ENCODE measurements at places on chromosomes 3 and 15.

DNA sequence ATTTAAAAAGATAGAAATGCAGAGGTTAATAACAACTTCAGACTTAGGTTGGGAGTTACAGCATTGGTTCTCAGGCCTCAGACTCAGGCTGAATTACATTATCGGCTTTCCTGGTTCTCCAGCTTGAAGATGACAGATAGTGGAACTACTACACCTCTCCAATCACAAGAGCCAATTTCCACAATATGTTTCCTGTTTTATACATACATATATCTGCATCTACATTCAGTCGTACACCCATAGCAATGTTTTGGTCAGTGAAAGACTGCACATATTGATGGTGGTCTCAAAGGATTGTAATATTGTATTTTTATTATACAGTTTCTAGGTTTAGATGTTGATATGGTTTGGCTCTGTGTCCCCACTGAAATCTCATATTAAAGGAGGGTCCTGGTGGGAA is 35.4 kb downstream of the AADACL2 start:
- no peak for DNase-seq

- DNase-seq = no peak
These were observed 5.5 kb downstream of the HHLA2 start for GRCh38 chr3:108301695-108302404.

- no peak for DNase-seq
These were observed 192.9 kb downstream of the ADAMTSL3 start for GRCh38 chr15:83846847-83847246.

DNA sequence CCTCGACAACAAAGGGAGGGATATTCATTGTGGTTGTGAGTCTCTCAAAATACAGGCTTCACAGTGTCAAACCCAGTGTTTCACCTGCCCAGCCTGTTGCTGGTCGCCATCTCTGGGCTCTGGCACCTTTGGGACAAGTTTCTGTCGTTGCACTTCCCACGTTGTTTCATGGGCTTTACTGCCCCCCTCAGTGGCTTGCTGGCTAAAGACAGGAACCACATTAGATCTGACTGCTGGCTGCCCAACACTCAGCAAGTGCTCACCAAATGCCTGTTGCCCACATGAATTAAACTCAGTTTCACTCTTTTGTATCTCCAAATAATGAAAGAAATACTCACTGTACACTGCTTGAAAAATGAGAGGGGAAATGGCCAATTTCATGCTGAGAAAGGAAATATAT is 27.6 kb downstream of the FOXL2 start:
- DNase-seq = no peak

- DNase-seq = peak; percentile 73
These were observed at the start of gene MEIS2 for GRCh38 chr15:37100109-37100965. Gene MEIS2, minus strand, starts transcription at chr15:37100549. Its CDS starts 1,083 bp downstream, at chr15:37099466.

GRCh38 chr3:71987828-71988227 is 202.9 kb upstream of the PROK2 start:
- no peak for DNase-seq

DNA sequence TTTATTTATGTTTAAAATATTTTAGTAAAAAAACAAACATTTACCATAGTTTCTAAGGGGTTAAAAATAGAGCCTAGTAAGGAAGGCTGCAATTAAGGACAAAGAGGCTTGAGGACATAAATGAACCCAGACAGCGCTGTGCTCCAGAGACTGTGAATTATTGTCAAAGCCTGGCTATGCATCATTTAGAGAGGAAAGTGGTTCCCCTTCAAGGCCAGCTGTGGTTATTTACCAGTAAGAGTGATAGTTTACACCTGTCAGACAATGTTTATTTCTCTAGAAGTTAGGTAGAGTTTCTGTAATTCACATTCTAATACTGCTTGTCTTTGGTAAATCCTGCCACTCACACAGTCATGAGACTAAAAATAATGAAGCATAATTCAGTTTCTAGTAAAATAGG is 32.4 kb upstream of the PIK3R4 start:
- DNase-seq = no peak

DNA sequence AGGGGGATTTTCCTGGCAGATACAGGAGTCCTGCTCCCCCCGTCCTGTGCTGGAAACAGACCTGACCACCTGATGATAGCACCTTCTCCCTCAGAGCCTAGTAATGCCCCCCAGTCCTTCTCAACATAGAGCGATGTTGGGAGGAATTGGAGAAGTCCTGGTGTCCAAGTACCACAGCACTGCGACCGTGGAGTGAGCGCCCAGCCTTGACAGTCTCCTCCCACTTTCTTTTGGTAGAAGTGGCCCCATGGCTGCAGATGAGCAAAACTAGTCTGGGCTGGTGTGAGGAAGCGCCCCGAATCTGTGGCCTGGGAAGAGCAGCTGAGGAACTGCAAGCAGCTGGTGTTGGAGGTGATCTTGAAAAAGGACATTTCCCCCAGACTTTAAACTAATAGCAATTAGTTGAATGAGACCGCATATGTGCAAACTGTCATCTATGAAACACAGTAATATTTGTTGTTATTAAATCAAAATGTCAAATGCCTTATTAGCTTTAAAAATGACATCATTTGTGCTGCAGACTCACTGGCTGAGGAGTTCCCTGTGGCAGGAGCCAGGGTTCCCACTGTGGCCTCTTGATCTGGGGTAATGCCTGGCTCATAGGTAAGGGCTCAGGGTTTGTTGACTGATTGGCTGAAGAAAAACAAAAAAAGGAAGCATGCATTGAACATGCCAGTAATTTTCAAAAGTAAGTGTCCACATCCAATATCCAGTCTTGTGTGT is 121.8 kb downstream of the CACNA2D3 start:
- DNase-seq = no peak

- no peak for DNase-seq
These were observed 837 bp downstream of the LRRN1 start for GRCh38 chr3:3800080-3800455.

GRCh38 chr3:173893066-173893465 is 495.5 kb downstream of the NLGN1 start:
- DNase-seq = no peak
